Skeletal muscle cell (primary cell): ENCODE measurements at places on chromosomes 6 and 20.

DNA sequence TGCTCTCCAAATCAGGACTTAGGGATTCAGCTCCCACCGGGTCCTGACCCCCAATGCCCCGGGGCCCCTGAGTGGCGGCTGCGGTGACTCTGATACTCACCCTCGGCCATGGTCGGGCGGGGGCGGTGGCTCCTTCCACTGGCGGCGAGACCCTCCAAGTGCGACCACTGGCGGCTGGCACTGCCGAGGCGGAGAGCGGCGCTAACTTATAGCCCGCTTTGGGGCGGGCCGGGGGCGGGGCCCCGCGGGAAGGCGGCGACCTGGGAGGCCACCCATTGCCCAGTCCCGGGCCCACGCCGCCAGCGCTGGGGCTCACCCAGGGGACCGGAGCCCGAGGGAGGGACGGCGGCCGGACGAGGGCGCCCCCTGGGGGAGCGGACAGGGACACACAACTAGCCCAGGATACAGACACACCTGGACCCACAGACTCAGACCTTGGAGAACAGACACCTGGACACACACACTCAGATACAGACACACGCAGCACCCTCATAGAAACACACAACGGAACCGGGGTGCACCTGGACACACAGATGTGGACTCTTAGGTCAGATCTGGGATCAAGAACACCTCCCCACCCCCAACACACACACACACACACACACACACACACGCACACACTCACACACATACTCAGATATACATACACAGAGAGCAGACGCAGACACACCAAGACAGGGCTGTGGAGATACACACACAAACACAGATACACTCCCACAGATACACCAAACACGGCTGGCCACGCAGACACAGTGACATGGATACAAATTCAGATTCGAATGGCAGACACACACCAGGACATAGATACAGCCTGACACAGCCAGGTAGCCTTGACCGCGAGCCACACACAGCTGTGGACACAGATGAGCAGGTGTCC, at the start of gene TGM2:
TSS of gene TGM2 (minus strand) at position 182 of the 877 bp plus-strand sequence. CDS start at position 110, 72 bp downstream.
- no peak for DNase-seq

DNA sequence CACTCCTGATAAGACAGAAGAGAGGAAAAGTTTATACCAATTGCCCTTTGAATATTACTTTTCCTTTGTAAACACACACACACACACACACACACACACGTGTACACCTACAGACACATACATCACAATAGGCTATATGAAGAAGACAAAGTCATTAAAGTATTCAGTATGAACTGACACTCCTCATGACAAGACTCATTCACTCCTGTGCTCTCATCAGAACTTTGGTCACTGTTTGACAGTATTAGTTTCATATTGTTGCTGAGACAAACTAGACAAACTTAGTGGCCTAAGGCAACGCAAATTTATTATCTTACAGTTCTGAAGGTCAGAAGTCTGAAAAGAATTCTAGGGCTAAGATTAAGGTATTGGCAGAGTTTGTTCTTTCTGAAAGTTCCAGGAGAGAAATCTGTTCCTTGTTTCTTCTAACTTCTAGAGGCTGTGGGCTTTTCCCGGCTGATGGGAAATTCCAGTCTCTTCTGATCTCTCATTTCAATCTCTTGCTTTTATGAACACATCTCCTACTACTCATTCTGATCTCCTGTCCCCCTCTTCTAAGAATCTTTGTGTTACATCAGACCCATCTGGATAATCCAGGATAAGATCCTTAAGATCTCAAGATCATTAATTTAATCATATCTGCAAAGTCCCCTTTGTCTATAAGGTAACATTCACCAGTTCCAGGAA, 171.3 kb downstream of the HACE1 start:
- DNase-seq, result no peak

DNA sequence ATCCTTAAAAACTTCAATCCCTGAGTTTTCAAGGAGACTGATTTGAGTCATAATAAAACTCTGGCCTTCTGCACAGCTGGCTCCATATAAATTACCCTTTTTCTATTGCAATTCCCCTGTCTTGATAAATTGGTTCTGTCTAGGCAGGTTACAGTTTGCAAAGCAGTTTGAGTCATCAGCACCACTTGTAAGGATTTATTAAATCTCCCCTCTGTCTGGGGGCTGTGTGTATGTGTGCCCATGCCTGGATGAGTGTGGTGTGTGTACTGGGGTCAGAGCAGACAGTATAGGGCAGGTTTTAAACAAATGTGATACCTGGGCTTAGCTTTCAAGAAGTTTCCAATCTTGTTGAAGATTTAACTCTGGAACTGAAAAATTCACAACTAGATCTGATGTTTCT, 228.6 kb downstream of the FNDC1 start:
- no peak for DNase-seq

- DNase-seq, result peak; percentile 51
Measured at GRCh38 chr20:8855315-8855714, 213.6 kb upstream of the PLCB4 start.

DNA sequence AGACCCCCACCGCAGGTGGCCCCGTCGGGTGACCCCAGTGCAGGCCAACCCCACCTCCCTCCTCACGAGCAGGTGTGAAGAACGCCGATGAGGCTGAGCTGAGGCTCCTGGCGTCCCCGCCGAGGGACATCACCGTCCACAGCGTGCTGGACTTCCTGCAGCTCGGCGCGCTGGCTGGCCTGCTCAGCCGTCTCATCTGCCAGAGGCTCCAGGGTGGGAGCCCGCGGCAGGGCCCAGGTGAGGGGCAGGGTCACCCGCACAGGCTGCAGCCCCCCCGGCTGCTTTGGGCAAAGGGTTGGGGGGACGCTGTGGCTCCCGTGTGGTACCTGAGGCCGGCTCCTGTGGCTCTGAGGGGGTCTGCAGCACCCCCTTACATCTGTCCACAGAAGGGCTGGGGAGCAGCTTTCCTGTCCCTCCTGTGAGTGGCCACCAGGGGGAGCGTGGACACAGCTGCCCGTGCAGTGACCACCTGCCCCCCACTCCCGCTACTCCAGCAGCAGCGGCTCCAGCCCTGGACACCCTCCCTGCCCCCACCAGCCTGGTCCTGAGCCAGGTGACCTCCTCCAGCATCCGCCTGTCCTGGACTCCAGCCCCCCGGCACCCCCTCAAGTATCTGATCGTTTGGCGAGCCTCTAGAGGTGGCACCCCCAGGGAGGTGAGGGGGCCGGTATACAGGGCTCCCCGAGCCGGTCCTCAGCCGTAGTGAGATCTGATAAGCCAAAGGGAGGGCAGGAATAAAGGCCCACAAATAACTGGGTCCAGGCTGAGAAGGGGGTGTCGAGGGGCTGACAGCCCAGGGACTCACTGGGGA, 16.5 kb downstream of the COL20A1 start:
- no peak for DNase-seq

- DNase-seq, result no peak
Measured at GRCh38 chr6:134809130-134809529, 140.8 kb downstream of the ALDH8A1 start.

GRCh38 chr20:39538317-39538716, 576.2 kb downstream of the DHX35 start:
- DNase-seq, result no peak

- DNase-seq, result no peak
Measured at GRCh38 chr6:44915111-44915510, 413.0 kb upstream of the RUNX2 start.

DNA sequence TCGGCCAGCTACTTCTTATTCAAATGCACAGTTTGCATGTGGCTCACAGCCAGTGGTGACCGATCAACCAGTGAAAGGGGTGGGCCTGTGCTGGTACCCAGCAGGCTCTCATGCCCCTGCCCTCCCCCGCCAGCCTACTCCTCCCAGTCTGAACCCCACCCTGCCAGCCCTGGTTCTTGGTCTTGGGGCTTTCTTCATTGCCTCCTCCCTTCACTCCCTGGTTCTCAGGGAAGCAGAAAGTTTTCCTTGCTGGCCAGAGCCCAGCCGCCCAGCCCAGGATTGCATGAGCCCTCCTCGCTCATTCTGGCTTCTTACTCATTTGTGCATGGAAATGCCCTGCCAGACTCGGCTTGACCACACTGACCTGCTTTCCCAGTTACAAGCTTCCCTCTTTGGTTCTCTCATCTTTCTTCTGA, 40.8 kb downstream of the KCNK17 start:
- no peak for DNase-seq

DNA sequence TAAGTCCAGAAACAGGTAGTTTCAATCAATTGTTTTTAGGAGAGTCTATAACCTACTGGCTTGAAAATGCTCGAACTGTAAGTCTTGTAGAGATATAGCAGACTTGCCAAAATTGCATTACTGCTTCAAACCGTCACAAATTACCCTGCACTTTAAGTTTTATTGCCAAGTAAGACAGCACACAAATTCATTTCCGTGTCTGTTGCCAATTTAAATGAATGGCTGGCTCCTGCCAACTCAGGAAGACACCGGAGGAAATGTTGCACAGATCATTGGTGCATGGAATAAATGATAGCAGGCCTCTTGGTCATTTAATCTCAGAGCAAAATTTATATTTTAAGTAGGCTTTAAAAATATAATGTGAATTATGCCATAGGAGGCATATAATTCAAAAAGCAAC, 438.1 kb downstream of the HACE1 start:
- no peak for DNase-seq

- peak; percentile 39 for DNase-seq
Measured at GRCh38 chr20:41632896-41633295, 14.7 kb upstream of the CHD6 start.

DNA sequence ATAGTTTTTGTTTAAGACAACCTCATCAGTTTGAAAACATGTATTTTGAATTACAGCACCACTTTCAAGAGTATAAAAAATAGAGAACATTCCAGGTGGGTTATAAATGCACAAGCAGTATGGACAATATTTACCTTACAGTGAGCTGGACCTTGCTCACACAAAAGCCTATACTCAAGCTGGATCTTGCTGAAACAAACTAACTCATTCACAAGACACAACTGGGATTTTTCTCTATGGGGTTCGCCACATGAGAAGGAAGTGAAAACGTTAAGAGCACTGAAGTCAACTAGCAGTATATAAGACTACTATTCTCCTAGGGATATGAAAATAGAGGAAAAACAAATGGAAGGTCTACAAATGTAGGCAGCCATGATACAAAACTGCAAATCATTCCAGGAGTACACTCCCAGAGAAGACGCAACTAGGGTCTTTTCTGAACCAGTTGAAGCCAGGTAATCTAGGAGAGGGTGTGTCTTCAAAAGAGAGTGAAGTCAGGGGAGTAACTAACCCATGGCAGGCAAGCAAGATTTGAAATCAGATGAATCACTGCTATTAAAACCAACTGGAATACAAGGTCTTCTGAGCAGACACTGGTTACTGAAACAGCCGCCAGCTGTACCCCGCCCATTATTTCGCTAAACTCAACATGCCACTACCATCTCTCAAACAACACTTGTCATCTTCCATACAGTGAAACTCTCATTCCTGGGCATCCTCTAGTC, 26.5 kb downstream of the STAU1 start:
- no peak for DNase-seq

GRCh38 chr6:42287756-42288155, 70.1 kb upstream of the MRPS10 start:
- no peak for DNase-seq

DNA sequence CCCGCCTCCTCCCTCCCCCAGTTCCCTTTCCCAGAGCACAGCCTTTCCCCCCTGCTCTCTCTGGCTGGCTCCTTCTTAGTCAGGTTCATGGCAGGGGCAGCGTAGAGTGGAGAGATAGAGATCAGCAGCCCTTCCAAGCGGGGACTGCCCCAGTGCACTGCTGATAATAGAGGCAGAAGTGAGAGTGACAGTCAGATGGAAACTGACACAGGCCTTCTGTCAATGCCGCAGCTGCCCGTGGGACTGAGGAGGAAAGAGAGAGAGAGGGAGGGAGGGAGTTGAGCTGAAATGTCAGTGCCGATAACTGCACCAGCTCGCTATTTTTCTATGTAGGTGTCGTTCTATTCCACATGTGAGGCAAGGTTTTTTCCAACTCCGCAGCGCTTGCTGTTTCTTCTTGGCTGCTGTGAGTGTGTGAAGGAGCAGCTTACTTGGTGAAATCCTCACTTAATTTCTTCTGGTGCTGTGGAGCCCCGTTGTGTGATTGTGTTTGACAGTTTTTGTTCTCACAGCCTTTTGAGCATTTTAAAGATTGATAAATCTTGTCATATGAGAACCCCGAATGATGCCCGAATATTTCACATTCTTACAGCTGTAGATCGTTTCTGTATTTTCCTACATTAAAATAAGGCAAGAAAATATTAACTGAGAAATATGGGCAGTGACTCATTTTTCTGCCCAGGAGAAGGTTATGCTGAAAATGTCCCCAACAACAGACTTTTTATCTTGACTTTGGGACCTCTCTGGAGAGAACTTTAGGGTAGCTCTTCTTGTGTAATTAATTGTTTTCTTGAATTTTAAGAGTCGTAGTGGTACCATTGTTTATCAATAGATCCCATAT, 386.4 kb upstream of the MMS22L start:
- no peak for DNase-seq

DNA sequence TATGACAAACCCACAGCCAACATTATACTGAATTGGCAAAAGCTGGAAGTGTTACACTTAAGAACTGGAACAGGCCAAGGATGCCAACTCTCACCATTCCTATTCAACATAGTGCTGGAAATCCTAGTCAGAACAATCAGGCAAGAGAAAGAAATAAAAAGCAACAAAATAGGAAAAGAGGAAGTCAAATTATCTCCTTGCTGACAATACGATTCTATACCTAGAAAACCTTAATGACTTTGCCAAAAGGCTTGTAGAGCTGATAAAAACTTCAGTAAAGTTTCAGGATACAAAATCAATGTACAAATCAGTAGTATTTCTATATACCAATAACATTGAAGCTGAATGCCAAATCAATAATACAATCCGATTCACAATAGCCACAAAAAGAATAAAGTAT, 32.4 kb downstream of the OR5V1 start:
- no peak for DNase-seq

- DNase-seq, result no peak
Measured at GRCh38 chr20:19827818-19828217, 69.8 kb downstream of the RIN2 start.

- DNase-seq, result no peak
Measured at GRCh38 chr20:13690943-13691342, 52.2 kb upstream of the TASP1 start.

GRCh38 chr6:135672256-135672655, 174.7 kb upstream of the AHI1 start:
- no peak for DNase-seq

DNA sequence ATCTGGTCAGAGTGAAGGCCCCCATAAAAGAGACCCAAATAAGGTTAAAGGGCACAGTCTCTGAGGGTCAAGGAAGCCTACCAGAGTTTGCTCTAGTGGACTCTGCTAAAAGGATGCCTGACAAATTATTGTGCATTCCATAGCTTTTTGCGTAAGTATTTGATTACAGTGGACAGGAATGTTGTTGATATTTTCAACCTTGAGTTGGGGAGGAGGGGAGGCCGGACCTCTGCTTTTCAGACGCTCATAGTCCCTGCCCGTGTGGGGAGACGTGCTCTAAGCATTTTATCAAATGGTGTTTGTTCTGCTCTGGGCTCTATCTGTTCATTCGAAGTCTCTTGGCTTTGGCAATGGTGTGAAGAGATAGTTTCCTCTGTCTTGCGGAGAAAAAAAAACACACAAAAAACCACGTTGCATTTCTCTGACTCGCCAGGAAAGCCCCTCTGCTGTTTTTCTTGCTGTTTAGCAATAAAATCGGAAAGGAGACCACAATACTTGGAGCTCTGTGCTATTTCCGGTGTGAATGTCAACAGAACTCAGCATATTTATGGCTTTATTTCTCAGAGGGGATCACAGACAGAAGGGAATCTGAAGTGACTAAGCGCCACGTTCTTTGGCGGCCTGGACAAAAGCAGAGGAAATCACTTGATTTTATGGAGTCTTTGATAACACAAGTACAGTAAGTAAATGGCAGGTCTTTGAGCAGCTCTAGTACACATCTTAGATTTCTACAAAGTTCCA, 159.8 kb downstream of the ZFP64 start:
- peak; percentile 69 for DNase-seq
